ENCODE measurements at places on chromosomes 7 and 10.

DNA sequence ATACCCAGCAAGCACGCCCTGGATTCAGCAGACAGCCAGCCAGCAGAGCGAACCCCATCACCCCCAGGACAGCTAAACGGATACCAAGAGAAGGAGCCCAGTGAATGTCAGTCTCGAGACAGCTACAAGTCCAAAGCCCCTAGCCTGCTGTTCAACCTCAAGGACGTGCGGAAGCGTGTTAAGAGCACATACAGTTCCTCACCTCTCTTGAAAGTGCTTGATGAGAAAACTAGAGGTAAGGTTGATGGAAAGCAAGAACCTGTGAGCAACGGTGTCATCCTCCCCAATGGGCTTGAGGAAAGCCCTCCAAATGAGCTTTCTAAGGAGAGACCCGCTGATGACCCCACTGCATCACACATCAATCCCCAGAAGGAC, 24.9 kb downstream of the C10orf71 start:
- DNase-seq = no peak

GRCh38 chr7:115850774-115851173, 179.8 kb downstream of the TFEC start:
- DNase-seq = no peak

GRCh38 chr10:46538717-46539426, 17.6 kb downstream of the GPRIN2 start:
- DNase-seq = no peak

DNA sequence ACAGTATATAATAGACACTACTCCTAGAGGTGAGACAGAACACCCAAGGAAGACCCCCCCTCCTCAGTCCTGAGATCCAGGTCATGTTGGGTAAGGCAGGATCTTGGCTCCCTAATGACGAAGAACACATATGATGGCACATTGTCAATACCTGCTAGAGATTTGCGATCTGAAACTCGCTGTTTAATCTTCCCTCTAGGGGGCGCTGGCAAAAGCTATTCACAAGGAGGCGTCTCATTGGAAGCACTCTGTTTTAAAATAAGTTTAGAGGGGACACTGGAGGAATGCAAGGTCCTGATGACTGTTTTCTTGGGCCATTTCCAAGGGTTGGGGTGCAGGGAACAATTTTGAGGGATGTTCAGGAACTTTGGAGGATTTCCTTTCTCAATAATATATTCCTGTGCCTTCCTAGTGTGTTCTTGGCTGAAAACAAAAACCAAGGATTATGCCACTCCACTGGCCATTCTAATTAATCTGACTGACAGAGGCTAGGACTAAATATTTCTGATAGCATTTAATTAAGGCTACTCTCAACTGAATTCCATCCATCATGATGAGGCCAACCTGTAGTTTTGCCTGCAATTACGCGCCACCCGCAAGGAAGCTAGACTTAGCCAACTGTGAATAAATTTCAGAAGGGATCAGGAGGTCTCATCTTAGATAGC, 1013.8 kb upstream of the MBL2 start:
- no peak for DNase-seq

DNA sequence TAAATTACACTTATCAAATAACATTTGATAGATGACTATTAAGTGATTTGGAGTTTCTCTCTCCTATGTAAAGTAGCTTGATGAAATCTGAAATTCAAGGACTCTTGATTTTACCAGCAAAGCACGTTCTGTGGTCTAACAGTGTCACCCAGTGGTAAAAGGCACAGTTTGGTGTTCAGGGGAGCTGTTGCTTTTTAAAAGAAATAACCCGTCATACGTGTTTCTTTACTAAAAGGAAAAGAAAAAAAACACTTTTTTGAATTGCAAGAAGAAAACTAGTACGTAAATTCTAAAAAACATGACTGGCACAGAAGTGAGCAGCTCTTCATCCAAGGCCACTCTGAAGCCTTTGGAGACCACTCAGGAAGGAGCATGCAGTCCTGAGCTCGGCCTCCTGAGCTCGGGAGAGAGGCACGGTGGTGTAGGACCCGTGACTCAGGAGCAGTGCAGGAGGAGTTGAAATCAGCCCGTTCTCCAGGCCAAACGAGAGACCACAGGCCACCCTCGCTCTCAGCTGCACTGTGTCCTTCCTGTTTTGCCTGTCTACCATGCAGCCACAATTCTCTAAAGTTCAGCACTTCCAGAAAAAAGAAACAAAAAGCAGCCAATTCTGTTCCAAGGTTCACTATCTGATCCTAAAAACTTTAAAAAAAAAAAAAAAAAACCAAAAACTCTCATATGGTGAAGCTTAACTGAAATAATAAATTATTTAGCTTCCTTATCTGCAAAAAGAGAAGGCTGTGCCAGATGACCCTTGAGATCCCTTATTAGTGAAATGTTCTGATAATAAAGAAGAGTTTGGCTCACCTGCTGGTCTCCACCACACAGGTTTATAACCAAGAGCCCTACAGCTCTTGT, 212.6 kb upstream of the FRMD4A start:
- no peak for DNase-seq

DNA sequence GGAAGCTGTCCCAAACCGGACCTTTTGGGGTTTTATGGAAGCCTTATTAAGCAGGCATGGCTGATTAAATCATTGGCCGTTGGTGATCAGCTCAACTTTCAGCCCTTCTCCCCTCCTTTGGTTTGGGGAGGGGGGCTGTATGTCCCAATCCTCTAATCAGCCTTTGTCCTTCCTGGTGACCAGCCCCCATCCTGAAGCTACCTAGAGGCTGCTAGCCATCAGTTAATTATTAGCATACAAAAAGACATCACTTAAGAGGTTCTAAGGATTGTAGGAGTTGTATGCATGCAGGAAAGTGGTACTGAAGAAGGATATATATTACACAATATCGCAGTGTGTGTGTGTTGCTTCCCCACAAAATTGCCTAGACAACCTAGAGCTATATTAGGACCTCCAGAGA, 553.3 kb upstream of the FZD8 start:
- DNase-seq = no peak

- DNase-seq = no peak
Observed at GRCh38 chr7:29596593-29597178, 33.1 kb downstream of the PRR15 start.

DNA sequence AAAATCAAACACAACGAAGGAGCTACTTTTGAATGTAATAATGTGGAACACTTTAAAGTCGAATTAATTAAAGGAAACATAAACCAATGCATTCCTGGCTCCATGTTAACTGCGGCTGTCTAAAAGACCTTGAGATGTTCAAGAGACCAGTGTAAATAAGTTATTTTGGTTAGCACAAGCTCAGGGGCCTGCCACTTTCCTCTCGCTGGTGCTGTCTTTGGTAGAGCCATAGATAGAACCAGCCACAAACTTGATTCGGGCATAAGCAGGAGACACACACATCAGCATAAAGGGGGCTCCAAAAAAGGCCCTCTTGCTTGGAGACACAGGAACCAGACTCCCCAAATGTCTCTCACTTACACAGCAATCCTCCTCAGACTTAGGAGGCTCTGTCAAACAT, 121.6 kb upstream of the TBX20 start:
- no peak for DNase-seq

DNA sequence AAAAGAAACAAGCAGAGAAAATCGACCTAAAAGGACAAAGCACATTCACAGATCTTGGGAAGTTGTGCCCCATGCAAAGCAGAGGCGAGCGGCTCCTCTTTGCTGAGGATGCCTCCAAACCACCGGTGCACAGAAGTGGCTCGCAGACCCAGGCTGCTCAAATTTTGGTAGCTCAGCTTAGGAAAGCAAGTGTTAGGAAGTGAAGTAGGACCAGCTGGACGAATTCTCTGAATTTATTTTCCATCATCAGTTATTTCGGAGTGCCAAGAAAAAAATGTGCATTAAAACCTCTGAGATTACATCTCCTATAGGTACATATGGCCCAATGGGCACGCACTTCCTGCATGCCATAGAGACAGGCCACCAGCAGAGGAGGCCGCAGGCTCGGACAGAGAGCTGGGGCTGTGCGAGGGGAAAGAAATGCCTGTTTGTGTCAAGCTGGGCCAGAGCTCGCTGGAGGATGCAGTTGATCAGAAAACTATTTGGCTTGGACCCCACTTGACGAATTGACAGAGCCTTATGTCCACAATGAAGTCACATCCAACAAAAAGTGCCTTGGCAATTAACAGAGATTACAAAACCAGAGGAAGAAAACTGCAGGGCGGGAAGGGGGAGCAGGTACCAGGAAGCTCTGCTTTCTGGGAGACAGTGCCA, 122.3 kb upstream of the LYZL2 start:
- peak; percentile 31 for DNase-seq

DNA sequence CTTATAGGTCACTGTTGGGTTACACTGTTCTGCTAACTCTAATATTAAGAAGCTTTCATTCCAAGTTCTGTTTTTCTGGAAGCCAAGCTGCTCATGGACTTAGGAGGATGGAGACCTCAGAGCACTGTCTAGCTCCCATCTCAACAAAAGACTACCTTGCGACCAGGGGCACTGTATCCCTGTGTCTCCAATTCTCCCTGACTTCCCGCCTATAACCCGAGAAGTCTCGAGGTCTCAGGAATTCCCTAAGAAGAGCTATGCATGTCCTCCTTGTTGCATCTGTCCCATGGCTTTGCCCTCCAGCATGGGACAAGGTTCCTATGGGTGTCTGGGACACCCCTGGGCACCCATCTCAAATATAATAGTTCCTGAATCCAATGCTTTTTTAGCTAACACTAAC, 31.2 kb downstream of the BTBD16 start:
- DNase-seq = no peak

DNA sequence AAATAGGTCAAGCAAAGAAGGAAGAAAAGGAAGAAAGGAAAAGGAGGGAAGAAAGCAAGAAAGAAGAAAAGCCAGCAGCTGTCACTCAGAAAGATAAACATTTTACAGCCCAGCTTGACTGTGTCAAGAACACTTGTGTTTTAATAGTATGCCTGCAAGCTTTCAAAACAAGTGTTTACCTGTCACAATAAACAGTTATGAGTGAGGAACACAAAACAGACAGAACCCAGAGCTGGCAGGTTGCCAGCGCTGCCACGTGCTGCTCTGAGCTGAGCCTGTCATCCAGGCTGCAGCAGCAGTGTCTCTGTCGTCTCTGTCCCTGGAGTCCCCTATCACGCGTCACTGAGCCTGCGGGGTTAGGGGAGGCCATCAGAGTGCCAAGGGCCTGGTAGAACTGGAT, 827.6 kb upstream of the AUTS2 start:
- no peak for DNase-seq

All from skeletal muscle cell (primary cell).